ENCODE measurements at places on chromosomes 4 and X.

GRCh38 chr4:71266090-71266794 is 72.6 kb upstream of the SLC4A4 start:
- no peak for DNase-seq

GRCh38 chr4:162282684-162283083 is 118.9 kb upstream of the FSTL5 start:
- no peak for DNase-seq

- no peak for DNase-seq
Measured at GRCh38 chr4:8579526-8580320, 469 bp upstream of the GPR78 start.

GRCh38 chr4:178320003-178320402 is 877.8 kb upstream of the AGA start:
- DNase-seq, result no peak

DNA sequence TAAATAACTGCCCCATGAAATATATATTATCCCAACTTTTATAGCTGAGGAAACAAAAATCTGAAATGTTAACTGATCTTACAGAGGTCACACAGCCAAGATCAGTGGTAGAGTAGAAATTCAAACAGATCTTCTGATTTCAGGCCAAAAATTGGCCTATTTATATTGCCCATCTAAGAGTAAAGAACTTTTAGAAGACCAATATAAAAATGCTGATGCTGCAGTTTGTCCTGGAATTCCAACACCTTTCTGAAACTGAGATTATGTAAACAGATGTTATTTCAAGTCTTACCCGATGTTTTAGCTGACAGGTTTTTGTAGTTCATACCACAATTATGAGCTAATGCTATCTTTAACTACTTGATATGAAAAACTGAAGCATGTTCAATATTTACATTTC is 51.1 kb downstream of the SPANXN3 start:
- no peak for DNase-seq

DNA sequence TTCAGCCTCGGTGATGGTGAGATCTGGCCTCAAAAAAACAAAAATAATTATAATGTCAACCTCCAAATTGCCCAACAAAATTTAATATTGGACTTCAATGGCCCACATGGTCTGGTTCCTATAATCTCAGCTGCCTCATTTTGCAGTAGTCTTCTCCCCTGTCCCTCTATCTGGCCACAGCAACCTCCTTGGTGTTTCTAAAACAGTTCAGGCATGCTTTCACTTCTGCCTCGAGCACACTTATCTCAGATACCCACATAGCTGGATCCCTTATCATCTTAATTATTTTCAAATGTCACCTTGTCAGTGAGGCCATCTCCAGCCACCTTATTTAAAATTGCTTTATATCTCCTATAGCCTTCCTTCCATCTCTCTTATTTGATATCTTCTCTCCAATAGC is 52.9 kb upstream of the WDFY3 start:
- no peak for DNase-seq

DNA sequence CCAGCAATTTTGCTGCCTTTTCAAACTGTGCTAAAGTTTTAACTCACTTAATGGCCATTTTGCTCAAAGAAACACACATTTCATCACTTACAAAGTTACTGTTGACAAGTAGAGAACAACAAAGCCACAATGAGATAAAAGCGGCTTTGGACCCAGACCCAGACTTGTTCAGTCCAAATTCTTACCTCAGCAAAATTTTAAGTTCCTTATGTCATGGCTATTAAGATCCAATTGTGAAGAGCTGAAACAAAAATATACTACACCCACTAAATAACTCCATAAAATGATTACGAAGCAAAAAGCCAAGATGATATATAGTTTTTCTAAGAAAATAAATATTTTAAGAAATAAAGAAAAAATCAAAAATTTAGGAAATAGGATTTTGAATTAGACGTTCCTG is 137.0 kb upstream of the INPP4B start:
- no peak for DNase-seq

- DNase-seq, result no peak
Measured at GRCh38 chrX:38260231-38260630, 39.6 kb upstream of the SRPX start.

DNA sequence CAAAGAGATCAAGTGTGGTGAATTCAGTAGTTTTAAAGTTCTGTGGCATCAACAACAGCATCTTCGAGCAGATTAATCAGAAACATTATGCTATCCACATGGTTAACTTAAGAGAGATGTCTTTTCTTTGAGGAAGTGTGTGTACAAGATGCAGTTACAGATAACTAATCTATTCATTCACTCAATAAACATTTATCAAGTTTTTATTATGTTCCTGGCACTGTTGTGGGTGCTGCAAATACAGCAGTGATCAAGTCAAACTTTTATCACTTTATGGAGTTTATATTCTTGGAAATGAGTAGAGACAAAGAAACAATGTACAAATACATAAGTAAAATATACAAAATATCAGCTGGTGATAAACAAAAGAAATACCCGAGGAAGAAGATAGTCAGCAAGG is 66.4 kb downstream of the ATOH1 start:
- DNase-seq, result no peak

GRCh38 chr4:19314116-19314515 is 937.6 kb upstream of the SLIT2 start:
- no peak for DNase-seq
